ENCODE measurements at places on chromosomes 7 and 10. TPM values are rescaled to one million over a fixed set of nuclear protein-coding genes. Genes with fewer than 3 reads are reported as not detected.

Gene LGI1
- total RNA-seq, result 11.1 TPM

Gene TMEM26
- total RNA-seq, result 0.36 TPM

Gene HMX2
- 0.55 TPM for total RNA-seq

Gene LUC7L2
- 67.1 TPM for total RNA-seq

Gene TEX36
- not detected for total RNA-seq

Gene CPA1
- 2.2 TPM for total RNA-seq

Gene TWIST1
- 1.8 TPM for total RNA-seq
